HFFc6 (cell line): ENCODE measurements at places on chromosomes 11 and 22.

- DNase-seq, result no peak
Measured at GRCh38 chr11:73990730-73991129, 8.1 kb upstream of the UCP2 start.

DNA sequence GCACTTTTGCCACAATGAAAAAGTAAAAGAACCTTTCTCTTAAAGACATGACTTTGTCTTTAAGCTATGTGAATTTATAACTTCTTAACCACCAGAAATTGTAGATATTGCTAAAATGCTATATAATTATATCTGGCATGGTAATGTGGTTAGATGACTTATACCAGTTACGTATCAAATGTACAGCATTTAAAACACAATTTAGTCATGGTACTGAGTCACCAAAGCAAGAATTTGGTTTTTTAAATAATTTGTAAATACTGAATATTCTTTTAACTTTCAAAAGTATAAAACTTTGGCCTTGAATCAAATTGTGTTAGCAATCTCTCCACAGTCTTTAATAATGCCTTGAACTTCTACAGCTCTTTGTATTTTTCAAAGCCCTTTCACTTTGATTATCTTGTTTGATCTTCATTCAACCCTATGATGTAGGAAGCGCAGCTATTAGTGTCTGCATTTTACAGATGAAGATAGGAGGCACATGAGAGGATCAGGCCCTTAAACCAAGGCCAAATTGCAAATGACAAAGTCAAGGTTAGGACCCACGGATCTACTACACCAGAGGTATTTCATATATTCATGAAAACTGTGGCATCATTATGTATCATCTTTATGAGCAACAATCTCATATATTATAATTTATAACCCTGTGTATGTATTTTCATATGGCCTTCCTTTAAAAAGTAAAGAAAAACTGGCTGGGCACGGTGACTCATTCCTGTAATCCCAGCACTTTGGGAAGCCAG, 4.4 kb upstream of the SYTL2 start:
- peak; percentile 88 for DNase-seq

GRCh38 chr11:126915430-126915829, 85.1 kb downstream of the KIRREL3 start:
- DNase-seq, result no peak

DNA sequence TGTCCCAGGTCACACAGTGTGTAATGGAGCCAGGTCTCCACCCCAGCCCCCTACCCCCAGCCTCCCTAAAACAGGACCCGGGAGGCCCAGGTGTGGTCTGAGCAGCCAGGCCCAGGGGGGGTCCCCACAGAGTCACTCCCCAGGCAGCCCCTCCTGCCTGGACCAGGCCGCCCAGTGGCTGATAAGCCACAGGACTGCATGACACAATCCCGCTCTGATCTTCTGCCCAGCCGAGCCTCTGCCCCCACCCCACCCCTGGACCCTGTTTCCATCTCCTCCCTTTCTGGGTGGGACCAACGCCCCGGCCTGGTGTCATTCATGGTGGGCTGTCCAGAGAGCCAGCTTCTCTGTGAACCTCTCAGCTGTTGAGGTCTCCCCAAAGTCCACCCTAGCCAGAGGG, 7.8 kb upstream of the LIF start:
- DNase-seq, result no peak

DNA sequence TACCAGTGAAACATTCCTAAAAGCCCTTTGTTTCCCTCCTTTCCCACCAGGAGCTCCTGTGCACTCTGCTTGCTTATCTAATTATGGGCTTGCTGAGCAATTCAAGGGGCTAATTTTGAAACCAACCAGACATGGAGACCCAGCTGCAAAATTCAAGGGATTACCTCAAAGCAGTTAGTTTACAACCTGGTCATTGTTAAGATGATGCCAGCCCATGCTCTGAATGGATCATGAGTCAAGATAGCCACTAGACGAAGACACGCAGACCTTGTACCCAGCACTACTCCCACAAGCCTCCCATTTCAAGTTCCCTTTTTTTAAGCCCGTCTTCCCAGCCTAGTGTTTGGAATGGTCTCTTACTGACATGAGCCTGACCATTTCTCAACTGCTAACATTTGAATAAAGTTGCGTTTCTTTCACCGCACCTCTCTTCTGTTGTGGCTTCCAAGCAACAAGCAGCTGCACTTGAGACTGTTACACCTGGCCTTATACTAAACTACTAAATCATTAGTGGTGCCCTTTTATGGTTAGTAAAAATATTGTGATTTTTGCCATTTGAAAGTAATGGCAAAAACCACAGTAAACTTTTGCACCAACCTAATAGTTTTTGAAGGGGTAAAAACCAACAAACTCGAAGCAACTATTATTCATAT, 315.3 kb upstream of the LUZP2 start:
- no peak for DNase-seq

DNA sequence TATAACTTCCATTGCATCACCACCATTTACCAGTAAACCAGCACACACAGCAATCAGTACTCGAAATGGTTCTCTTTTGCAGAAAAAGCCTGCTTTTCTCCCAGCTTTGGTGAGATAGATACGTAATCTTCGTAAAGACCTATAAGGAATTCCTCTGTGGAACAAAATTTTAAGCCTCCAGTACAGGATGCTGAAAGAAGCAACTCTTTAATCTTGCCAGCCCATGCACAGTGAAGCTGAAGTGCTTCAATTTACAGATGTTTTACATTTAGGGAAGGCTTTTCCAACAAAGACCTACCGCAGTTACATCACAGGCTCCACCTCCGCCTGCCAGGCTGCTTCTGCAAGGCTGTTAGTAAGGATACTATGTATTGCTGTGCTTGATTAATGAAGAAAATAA, 1.9 kb downstream of the ELMOD1 start:
- DNase-seq, result no peak

DNA sequence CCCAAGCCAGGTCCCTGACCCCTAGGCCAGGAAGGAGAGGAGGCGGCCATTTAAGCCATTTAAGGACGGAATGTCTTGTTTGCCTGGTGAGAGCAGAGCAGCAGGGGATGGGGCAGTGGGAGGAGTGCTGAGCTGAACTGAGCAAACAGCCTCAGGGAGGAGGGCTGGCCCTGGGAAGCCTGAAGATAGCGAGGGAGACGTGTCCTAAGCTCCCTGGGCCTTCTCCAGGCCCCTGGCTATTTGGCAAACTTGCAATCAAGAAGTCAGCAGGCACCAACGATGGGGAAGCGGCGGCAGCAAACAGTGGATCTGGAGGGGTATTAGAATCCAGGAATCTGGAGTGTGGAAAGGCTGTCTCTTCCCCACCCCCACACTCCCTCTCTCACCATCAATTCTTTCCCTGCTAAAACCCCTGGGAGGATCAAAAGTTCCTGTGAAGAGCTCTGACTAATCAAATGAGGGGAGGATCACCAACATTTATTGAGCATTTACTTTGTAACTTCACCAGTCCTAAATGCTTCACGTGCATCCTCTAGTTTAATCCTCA, 8.8 kb downstream of the BCL9L start:
- DNase-seq, result peak; percentile 89

DNA sequence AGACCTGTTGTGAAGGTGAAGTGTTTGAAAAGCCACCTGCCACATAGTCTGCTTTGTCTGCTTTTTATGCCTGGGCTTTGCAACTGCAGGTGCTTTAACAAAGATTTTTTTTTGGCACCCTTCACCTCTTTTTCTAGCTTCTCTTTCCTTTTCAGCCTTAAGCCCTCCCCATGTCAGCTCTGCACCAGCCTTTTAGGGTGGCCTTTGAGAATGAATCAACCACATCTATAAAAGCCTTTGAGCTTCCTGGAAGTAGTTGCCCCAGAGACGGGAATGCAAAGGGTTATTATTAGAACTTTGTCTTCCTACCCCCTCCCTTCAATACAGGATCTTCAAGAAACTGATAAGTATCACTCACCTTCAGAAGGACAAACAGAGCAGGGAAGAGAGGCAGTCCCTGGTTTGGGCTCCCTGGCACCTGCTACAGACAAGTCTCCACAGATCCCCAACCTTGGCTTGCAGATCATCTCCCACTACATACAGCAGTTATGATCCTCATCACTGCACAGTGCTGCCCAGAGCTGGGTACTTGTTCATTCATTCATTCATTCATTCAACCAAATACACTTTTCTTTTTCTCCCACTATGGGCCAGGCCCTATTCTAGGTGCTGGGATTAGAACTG, 8.0 kb downstream of the PVALB start:
- no peak for DNase-seq
